ENCODE measurements at places on chromosomes 7 and 10.

- DNase-seq, result no peak
Observed at GRCh38 chr10:129400426-129400825, 66.6 kb upstream of the MGMT start.

- no peak for DNase-seq
Observed at GRCh38 chr10:43402880-43403452, 6.0 kb downstream of the HNRNPF start.

DNA sequence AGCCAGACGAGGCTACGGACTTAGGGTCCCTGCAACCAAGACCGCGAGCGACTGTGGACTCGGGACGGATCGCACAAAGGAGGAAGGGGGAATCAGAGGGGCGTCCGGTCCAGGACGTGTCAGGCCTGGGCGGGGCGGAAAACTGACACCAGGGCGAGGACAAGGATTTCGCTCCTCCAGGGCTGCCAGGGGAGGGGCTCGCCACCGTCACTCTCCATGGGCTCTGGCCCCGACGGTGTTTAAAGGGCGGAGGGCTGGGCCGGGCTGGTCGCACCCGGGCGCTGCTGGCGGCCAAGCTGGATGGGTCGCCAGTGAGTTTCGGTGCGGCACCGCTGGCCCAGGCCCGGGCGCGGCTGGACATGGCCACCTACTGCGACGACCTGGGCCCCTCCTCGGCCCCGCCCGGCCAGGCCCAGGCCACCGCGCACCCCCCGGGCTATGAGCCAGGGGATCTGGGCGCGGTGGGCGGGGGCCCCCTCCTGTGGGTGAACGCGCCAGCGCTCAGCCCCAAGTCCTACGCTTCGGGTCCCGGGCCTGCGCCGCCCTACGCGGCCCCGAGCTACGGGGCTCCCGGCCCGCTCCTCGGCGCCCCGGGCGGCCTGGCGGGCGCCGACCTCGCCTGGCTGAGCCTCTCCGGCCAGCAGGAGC, at the start of gene FOXI2:
FOXI2 (plus strand) TSS at position 271 of the 648 bp plus-strand sequence; CDS start at position 360, 89 bp downstream.
- DNase-seq, result no peak

DNA sequence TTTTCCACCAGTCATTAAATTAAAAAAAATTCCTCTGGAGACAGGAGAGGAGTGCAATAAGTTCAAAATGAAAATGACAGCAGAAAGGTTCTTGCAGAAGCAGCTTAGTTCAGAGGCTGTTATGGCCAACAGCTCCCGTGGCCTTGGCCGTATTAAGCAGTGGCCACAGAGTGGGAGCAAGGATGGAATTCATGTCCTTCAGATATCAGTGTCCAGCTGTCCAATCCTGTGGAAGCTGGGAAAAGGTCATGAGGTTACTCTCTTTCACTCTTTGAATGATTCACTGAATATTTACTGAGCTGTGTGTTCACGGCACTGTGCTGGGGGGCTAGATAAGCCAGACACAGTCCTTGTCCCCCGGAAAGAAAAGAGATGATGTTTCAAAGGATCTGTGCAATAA, 231.8 kb downstream of the BMPER start:
- DNase-seq, result no peak

GRCh38 chr7:158263110-158263963, 324.3 kb downstream of the PTPRN2 start:
- DNase-seq, result no peak

GRCh38 chr10:121781101-121781500, 146.7 kb downstream of the ATE1 start:
- DNase-seq, result no peak

DNA sequence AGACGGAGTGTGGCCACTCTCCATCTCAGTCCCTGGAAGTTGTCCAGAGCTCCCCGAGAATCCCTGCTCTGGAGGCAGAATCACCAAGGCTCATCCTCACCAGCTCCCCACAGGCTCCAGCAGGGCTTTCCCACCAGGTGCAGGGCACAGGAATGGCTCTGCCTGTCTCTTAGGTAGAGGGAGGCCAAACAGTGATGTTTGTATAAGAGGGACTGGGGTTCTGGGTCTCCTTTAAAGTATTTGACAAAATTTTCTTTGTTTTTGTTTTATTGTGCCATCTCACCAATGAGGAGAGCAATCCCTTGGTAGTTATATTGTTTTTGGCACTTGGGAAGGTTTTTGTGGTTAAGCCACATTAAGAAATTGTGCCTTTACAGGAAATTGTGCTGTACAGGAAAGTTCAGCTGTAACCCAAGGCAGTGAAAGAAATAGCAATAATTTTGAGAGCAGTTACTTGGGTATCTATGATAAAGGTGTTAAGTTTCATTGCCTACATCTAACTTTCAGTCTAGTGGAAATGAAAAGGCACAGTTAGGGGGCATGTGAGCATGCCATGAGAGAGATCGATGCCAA, 219.3 kb upstream of the PRSS58 start:
- no peak for DNase-seq

- no peak for DNase-seq
Observed at GRCh38 chr10:5892007-5892406, 2.0 kb downstream of the FBH1 start.

- DNase-seq, result no peak
Observed at GRCh38 chr10:34713875-34714274, 101.2 kb downstream of the PARD3 start.

DNA sequence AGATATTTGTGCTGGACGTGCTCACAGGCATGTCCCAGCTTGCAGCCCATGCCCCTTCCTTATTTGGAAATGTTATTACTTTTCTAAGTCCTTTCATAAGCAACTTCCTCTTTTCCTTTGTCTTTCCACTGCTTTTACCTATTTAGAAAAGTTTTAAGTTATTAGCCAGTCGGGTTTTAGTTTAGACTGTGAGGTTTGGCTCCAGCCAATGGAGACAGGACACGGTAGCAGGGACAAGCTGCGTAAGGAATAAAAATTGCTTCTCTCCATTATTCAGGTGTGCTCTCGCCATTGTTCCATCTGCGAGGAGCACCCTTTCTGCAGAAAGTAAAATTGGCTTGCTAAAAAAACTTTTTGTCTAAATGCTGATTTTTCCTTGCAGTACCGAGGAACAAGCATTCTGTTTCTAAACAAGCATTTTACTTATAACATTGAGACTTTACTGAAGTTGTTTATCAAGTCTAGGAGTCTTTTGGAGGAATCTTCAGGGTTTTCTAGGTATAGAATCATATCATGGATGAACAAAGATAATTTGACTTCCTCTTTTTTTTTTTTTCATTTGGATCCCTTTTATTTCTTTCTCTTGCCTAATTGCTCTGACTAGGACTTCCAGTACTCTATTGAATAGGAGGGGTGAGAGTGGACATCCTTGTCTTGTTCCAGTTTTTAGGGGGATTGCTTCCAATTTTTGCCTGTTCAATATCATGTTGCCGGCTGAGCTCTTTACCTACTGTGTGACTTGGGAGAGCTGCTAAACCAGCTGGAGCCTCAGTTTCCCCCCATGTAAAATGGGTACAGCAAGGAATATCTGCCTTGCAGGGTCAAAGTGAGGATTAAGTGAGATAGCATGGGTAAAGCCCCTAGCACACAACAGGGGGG, 63.8 kb downstream of the ALOX5 start:
- DNase-seq, result no peak

DNA sequence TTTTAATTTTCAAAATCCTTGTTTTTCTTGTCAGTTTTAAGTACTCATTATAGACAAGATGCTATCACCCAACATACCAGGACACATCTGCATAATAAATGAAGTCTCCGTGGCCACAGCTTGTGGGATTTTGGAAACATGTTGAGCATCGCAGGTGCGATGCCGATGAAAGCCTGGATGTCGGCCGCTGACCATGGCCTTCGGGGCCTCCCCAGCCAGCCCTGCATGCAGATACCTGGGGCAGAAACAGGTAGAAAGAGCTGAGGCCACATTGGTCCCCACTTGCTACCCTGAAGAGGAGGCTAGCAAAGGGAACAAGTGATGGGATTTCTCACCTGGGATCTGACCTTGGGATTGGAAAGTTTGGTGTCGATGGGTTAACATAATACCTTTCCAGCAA, 123.8 kb downstream of the DOCK1 start:
- no peak for DNase-seq

DNA sequence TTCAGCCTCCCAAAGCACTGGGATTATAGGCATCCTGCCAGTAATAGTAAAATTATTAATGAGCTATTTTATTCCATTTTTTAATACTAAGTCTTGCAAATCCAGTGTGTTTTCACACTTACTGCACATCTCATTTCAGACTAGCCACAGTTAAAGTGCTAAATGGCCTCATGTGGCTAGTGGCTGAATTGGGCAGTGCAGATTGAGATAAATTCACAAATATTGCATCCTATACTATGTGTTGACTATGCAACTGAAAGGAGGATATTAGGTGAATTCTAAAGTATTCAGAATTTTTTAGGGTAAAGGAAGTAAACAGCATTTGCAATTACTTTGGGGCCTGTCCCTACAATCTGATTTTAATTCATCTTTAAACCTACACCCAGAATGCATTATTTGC, 10.2 kb downstream of the APBB1IP start:
- no peak for DNase-seq

DNA sequence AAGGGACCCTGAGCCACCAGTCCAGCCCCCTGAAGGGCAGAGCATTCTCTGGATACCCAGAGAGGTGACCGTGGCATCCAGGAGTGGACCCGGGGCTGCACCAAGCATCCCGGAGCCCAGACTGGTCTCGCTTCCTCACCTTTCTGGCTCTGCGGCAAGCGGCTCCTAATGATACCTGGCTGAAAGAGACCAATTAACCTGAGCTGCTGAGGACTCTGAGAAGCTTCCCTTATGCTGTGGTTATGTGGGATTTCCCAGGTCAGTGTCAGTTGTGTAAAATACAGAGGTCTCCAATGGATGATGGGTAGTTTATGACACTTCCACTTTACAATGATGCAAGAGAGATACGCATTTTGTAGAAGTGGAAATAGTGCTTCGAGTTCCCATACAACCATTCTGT, 51.5 kb downstream of the PFKFB3 start:
- no peak for DNase-seq

DNA sequence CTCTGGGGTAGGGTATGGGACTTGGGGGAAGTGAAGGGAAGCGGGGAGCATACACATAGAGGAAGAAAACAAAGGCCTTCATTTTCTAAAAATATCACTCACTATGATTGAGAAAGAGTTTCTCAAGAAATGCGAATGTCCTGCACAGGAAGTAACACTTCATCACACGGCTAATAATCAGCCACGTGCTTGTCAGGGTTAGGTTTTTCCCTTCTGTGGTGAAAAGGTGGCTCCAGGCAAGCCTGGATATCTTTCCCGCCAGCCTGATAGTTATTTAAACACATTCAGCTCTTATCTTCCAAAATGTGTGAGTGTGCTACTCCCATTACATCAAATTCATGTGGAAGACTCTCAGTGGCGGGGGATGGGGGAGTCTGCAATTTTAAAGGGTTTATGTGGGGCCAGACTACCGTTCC, 166.4 kb upstream of the ADO start:
- no peak for DNase-seq

- no peak for DNase-seq
Observed at GRCh38 chr10:24916365-24916764, 36.0 kb downstream of the PRTFDC1 start.

DNA sequence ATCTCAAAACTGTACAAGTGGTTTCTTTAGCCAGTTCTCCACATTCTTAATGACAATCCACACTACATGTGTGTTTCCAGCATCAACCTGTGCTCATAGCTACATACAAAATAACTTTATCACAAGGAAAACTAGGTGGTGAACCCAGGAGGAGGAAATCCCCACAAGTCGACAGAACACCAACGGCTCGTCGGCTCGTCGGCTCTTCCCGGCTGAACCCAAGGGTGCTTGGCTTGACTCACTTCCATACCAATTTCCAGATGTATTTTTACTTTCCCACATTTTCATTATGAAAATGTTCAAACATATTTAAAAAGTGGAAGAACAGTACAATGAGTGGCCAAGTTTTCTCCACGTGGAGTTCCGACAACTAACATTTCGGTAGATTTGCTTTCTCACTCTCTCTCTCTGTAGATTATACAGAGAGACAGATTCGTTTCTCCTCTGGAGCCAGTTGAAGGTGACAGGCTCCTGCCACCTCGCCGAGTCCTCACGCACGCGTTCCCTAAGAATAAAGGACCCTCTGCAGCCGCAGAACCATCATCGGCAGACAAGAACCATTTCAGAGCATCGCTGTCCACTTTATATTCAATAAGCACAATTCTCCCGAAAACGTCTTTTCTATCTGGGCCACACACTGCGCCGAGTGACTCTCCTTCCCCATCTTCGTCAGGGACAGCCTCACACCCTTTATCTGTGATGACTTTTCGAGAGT, 53.3 kb downstream of the DIP2C start:
- DNase-seq, result no peak

- DNase-seq, result no peak
Observed at GRCh38 chr10:112756235-112756527, 193.9 kb upstream of the TCF7L2 start.

DNA sequence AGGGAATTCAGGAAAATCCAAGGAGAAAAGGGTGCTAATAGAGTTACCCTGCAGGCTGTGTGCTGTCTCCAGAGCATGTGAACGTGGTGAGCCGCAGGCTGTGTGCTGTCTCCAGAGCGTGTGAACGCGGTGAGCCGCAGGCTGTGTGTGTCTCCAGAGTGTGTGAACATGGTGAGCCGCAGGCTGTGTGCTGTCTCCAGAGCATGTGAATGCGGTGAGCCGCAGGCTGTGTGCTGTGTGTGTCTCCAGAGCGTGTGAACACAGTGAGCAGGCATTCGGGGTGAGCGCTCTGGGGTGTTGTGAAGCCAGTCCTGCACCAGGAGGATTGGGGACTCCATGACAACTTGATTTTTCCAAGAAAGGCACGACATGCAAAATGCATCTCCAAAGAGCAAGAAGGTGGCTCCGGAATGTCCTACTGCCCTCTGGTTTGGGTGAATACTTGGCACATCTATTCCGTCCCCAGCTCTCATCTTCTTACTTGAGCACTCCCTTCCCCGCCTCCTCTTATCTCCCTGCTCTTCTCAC, 407.9 kb upstream of the SHH start:
- no peak for DNase-seq

DNA sequence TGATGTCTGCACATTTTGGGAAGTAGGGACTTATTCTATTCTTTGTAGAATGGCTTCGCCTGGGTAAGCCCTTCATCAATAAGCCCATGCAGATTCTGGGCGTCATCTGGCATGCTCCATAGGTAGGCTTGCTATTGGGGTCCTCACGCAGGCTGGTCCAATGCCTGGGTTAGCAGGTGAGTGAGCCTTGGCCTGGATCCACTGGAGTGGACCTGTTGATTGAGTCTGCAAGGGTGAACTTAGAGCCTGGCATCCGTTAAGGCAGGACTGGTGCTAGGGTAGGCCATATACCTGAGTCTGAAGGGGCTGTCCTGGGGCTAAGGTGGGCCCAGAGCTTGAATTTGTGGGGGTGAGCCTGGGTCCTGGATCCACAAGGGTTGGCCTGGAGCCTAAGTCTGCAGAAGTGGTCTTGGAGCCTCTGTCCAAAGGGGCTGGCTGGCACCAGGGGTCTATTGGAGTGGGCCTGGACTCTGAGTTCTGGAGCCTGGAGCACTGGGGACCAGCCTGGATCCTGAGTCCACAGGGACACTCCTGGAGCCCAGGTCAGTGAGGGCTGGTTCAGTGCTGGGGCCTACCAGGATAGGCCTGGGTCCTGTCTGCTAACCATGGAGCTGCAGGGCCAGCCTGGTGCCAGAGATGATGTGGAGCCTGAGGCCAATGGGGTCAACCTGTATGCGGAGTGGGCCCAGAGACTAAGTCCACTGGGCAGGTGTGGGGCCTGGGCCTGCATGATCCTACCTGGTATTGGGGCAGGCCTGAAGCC, 297.7 kb downstream of the PTPRN2 start:
- no peak for DNase-seq

GRCh38 chr7:72249106-72249505, 163.0 kb downstream of the CALN1 start:
- no peak for DNase-seq

Measured in stimulated activated CD4-positive, alpha-beta T cell treated with anti-CD3 and anti-CD28 coated beads, Interleukin-4, amount 100 ng/mL, for 24 hours (primary cell).